ENCODE measurements at places on chromosomes 13 and 19.
A peak's percentile ranks its signal among the peaks of the same experiment; 100 is the strongest.

DNA sequence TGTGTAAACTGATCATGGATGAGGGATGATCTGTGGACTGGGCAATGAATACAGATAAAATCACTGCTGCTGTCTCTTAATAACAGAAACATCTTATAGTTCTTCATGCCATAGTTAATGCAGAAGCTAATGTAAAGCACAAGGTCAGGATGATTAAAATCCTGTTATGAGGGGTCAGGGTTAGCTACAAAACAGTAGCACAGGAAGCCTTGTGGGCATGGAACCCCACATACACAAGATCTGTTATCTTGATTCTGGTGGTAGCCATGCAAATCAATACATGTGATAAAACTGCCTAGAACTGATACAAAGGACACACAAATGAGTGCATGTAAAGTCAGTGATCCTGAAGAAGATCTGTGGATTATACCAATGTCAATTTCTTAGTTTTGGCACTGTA is 96.4 kb downstream of the KLF12 start:
- DNase-seq: no peak

GRCh38 chr13:49754146-49754545 is 38.3 kb downstream of the KPNA3 start:
- DNase-seq: no peak

DNA sequence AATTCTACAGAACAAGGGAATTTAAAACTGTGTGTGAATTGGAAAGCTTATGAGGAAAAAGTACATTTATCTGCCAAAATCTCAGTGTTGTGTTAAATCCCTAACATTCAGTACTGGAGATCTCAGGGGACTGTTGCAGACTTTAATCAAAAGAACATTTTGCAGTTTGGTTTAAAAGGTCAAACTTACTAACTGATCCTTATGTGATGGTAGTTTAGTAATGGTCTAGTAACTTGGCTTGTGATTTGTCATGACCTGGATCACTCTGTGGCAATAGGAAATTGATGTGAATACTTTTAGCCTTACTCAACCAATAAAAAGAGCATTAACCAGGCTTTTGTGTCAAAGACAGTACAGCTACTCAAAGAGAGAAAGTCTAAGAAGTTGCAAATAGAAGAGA is 862.1 kb upstream of the MIR17HG start:
- no peak for DNase-seq

- no peak for DNase-seq
Observed at GRCh38 chr13:59673286-59673685, 490.4 kb downstream of the DIAPH3 start.

DNA sequence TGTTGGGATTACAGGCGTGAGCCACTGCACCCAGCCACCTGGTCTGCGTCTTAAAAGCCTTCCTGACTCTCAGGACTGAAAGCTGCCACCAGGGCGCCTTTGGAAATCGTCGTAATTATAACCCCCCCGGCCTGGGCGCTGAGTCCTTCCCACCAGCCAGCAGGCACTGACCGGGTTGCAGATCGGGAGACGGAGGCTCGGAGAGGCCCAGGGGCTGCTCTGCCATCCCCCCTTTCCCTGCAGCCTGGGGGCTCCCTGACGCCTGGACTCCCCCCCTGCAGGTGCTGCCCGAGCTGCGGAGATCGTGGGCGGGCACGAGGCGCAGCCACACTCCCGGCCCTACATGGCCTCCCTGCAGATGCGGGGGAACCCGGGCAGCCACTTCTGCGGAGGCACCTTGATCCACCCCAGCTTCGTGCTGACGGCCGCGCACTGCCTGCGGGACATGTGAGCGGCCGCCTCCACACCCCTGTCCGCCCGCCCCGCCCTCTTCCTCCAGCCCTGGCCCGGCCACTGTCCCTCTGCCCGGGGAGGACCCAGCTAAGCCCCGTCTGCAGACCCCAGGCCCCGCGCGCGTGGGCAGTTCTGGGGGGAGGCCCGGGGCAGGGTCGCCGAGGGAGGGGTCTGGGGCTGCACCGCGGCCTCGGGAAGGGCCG is 2.5 kb downstream of the PRTN3 start:
- DNase-seq: no peak

- DNase-seq: no peak
Observed at GRCh38 chr13:61760102-61760501, 344.5 kb upstream of the PCDH20 start.

DNA sequence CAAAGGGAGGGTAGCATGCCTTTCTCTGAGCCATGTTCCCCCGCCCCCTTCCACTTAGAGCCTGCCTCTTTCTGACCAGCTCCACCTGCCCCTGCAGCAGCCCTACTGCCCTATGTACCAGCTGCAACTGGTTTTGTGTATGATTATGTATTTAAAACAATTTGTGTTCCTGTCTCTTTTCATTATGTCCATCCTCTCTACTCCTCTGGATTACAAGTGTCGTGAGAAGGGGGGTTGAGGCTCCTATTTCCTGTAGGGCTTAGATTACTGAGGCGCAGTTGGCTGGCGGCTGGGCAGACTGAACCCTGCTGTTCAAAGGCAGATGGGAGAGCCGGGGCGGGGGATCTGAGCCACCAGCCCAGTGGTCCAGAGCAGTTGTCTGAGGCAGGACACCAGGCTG is 213.3 kb downstream of the KCNRG start:
- DNase-seq: no peak

DNA sequence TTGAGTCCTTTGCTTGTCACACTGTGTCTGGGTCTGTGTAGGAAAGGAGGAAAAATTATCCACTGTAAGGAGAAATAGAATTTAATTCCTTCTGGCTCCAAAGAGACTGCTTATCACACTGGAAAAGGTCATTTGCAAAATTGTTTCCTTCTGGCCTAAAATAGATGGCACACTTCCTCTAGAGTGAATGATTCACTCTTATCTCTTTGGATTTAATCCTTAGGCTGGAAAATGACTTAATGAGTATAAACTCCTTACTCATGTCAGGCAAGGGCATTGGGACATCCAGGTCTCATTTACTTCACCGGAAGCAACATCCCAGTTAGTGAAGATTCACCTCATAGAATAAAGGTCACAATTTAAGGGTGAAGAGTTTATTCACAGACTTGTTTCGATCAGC is 293.6 kb downstream of the OXGR1 start:
- no peak for DNase-seq

DNA sequence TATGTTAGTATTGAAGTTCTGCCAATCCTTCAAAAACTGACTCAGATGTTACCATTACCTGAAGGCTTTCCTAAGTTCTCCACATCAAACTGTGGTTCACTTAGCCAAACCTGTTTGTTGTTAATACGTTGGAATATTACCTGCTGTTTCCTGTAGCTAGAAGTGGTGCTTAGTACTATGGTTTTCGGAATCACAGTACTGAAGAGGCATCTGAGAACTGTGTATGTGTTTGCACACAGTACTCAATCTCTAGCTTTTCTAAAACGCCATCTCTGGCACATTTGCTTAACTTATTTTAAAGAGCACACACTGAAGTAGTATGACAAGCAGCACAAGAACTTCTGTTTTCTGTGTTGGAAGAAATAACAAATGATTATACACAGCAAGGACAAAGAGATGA is 248.2 kb downstream of the SHISA2 start:
- DNase-seq: no peak

DNA sequence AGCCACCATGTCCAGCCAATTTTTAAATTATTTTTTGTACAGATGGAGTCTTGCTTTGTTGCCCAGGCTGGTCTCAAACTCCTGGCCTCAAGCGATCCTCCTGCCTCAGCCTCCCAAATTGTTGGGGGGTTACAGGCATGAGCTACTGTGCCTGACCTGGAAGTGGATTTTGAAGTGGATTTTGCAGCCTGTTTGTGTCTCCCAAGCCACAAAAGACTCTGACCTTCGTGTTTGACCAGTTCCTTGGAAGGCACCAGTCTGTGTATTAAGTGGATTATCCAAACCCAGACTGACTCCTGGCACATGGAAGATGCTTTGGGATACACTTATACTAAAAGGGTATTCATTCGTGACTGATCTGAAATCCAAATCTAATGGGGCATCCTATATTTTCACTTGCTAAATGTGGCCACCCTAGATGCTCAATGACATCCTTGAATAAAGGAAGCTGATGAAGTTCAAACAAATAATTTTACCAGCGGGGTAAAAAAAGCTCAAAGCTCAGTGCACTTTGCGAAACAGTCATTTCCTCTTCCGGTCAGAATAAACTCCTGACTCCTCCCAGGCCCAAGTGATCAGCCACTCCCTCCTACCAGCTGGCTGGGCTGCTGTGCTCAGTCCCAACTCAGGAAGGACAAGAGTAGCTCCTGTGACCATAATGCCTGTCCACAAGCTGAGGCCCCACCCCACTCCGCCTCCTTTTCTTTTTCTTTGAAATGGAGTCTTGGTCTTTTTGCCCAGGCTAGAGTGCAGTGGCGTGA is 32.6 kb upstream of the GATAD2A start:
- DNase-seq: no peak

DNA sequence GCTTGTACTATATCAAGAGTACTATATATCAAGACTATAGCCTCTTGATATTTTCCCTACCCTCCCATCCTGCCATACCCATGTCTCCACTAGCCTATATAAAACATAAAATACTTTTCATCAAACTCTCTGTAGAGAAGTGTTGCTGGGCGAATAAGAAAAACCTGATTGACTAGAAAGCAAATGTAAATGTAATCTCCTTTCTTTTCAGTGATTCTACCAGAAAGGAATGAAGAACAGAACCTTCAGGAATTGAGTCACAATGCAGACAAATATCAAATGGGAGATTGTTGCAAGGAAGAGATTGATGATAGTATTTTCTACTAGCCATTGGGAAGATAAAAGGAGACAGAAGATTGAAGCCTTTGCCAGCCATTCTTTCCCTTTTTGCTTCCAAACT is 89.2 kb downstream of the KCNRG start:
- no peak for DNase-seq

- no peak for DNase-seq
Observed at GRCh38 chr19:13138916-13139198, 11.3 kb downstream of the STX10 start.

GRCh38 chr13:27631665-27632064 is 10.0 kb downstream of the POLR1D start:
- DNase-seq: no peak

DNA sequence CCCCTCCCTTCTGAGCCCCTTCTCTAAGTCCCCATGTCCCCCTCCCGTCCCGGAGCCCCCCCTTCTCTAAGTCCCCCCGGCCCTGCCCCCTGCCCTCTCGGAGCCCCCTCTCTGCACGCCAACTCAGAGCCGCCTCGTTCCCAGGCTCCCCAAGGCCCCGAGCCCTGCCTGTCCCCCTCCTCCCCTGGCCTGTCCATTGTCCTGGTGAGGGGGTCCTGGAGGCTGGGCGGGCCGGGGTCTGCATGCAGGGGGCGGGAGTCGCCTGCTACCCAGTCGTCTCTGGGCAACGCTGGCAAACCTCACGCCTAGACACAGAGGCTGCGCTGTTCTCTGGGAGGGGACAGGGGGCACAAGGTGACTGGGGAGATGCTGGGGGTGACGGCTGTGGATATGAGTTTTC is 39.2 kb upstream of the SEMA6B start:
- no peak for DNase-seq

DNA sequence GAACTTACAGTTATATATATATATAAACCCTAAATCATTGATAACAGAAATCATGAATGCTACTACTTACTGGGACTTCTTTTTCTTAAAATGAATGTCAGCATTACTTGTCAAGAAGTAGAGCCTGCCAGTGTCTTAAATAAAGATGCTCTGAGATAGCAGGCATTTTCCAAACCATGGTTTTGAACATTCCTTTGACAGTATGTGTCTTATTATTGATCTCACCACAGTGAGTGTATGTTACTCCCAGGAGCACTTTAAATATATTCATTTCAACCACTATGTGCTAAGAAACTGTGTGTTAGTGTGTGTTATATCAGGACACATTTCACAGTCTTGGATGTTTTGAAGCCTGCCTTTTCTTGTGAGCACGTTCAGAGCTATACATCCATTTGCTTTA is 28.2 kb downstream of the TNFRSF19 start:
- no peak for DNase-seq

GRCh38 chr13:97116754-97117153 is 105.4 kb upstream of the MBNL2 start:
- no peak for DNase-seq

GRCh38 chr13:103062079-103062478 is 4.1 kb downstream of the SLC10A2 start:
- no peak for DNase-seq

GRCh38 chr19:53626486-53626885 is 5.3 kb upstream of the DPRX start:
- no peak for DNase-seq

DNA sequence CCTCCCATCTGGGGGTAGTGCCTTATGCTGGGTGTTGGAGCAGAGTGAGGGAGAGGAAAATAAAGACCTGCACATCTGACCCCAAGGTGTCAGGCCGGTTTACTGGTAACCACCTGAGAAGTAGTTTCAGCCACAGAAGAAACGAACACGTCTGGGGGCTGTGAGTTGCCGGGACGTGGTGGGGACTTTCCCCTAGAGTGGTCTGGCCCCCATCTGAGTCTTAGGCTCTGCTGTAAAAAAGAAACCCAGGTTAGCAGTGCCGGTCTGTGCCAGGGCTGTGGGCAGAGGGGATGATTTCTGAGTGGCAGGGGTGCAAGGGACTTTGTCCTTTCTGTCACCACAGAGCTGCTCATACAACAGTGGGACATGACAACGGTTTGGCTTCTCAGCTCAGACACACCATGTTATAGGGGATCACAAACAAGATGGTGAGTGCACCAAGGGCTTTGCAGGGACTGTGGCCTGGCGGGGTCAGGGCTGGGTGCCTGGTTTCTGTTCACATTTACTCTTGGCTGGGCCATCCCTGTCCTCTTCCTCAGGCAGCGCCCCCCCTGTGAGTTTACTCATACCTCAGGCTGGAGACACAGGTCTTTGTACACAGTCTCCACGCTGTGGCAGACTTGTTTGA is 9.0 kb downstream of the GCDH start:
- no peak for DNase-seq

GRCh38 chr13:106570299-106570852 is 2.4 kb upstream of the ARGLU1 start:
- no peak for DNase-seq

DNA sequence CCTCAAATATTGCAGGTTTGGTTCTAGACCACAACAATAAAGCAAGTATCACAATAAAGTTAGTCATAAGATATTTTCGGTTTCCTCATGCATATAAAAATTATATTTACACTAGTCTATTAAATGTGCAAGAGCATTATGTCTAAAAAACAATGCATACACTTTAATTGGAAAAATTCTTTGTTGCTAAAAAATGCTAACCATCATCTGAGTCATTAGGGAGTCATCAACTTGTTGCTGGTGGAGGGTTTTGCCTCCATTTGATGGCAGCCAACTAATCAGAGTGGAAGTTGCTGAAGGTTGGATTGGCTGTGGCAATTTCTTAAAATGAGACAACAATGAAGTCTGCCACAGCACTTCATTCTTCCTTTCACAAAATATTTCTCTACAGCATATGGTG is 422.3 kb upstream of the GPC6 start:
- no peak for DNase-seq

DNA sequence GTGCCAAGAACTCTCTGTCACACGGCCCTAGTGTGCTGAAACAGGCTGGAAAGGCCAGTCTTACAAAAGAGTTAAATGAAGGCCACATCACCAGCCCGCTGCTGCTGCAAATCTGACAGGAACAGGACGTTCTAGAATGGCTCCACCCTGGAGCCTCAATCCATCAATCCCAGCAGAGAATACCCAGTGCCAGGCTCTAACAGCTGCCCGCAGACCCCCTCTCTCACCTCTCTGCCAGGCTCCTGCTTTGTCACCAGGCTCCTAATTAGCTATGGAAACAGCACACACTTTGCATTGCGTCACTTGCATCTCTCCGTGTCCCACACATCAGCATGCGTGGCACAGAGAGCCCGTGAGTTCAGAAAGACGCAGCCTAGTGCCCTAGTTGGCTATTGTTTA is 314.1 kb downstream of the FOXO1 start:
- DNase-seq: peak; percentile 52

- no peak for DNase-seq
Observed at GRCh38 chr19:23706657-23707056, 19.6 kb upstream of the ZNF675 start.

Data from caudate nucleus (tissue), 63 donors.